ENCODE measurements at places on chromosomes 5 and 9.

DNA sequence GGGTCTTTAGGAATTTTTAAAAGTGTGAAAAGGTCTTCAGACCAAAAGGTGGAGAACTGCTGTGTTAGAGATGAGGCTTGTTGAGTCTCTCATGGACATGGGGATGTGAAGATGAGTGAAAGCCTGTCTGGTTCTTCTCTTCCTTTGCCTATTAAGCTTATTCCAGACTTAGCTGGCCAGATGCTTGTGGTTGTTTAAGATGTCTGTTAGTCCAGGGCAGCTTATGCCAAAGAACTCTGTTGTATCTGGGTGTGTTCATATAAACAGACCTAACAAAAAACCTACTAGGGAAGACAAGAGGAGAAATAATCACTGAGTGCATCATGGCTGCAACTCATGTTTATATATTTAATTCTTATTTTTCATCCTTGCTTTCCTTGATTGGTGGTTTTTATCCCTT lies 57.5 kb upstream of the NCS1 start:
- no peak overlapping the region for H3K4me3 ChIP-seq
- peaks cover 11% of the 10 kb centered on the region for H3K4me1 ChIP-seq
- no peak for DNase-seq
- H3K36me3 ChIP-seq: peaks cover 38% of the 10 kb centered on the region

DNA sequence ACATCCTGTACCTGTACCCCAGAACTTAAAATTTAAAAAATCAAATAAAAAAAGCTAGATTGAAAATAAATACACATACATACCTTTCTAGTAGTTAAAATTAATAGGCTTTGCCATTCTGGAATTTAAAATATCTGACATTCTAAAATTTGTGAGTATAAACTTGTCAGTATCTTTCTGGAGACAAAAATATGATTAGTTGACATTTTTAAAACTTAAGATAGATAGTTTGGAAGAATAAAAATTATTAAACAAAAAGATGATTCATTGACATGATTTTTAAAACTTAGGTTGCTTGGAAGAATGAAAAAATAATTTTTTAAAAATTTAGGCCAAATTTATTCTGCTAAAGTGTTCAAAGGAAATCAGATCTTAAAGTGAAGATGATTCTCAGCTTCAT lies 43.1 kb downstream of the ISOC1 start:
- no peaks in the 10 kb centered on the region for H3K4me1 ChIP-seq
- no peaks in the 10 kb centered on the region for H3K27me3 ChIP-seq
- no peak for DNase-seq
- no peaks in the 10 kb centered on the region for H3K36me3 ChIP-seq
- H3K4me3 ChIP-seq: no peak overlapping the region

DNA sequence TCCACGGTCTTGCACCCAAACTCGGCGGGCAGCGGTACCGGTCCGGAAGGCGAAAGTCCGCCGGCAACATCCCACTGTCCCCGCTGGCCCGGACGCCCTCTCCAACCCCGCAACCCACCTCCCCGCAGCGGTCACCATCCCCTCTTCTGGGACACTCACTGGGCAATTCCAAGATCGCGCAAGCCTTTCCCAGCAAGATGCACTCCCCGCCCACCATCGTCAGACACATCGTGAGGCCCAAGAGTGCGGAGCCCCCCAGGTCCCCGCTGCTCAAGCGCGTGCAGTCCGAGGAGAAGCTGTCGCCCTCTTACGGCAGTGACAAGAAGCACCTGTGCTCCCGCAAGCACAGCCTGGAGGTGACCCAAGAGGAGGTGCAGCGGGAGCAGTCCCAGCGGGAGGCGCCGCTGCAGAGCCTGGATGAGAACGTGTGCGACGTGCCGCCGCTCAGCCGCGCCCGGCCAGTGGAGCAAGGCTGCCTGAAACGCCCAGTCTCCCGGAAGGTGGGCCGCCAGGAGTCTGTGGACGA lies 33.3 kb downstream of the CD180 start:
- peak overlapping the region; percentile 51 for H3K27ac ChIP-seq
- DNase-seq: no peak
- no peaks in the 10 kb centered on the region for H3K27me3 ChIP-seq
- no peaks in the 10 kb centered on the region for H3K36me3 ChIP-seq
- peaks cover 89% of the 10 kb centered on the region for H3K4me1 ChIP-seq
- no peak overlapping the region for H3K4me3 ChIP-seq

DNA sequence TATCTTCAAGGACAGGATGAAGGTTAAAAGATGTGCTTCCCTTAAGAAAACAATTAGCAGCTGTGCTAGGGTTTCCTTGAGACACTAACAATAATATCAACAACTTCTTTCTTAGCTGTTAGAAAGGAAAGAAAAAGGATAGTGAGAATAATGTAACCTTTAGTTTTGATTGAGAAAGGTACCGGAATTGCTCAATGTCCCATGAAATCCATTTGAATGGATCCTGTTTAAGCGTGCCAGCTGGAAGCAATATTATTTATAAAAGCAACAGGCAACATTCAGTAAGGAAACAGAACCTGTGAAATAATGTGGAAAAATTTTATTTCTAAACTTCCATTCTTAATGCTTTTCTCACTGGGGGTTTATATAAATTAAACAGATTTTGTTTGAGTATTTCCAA lies 120.9 kb downstream of the CCDC192 start:
- H3K27me3 ChIP-seq: peaks cover 15% of the 10 kb centered on the region
- H3K4me1 ChIP-seq: no peaks in the 10 kb centered on the region
- DNase-seq: no peak
- no peak overlapping the region for H3K27ac ChIP-seq
- no peak overlapping the region for H3K4me3 ChIP-seq
- H3K36me3 ChIP-seq: no peaks in the 10 kb centered on the region

DNA sequence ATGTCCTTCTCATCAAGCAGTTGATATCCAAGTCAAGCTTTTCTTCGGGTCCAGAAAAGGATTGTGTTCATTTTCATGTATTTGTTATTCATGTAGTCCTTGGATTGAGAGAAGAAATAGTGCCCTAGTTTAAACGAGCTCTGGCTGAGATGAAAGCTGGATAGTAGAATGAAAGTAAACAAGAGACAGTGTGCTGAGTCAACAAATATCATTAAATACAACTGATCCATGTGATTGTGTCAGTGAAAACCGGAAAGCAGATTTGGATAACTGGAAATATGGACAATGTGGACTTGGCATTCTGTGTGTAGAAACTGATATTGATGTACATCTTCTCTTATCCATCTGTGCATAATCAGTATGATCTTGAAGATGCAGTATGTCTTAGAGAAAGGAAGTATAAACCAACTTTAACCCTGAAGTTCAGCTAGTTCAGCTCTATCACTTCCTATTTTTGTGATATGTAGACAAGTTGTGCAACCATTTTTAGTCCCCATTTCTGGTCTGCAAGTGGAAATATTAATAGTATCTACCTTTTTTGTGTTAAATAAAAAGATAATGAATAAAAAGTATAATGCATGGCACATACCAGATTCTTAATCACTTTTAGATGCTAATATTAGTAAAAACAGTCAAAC lies 4.4 kb downstream of the MUSK start:
- no peaks in the 10 kb centered on the region for H3K36me3 ChIP-seq
- peaks cover 5% of the 10 kb centered on the region for H3K27me3 ChIP-seq
- H3K4me1 ChIP-seq: no peaks in the 10 kb centered on the region
- no peak overlapping the region for H3K27ac ChIP-seq
- DNase-seq: no peak
- no peak overlapping the region for H3K4me3 ChIP-seq

DNA sequence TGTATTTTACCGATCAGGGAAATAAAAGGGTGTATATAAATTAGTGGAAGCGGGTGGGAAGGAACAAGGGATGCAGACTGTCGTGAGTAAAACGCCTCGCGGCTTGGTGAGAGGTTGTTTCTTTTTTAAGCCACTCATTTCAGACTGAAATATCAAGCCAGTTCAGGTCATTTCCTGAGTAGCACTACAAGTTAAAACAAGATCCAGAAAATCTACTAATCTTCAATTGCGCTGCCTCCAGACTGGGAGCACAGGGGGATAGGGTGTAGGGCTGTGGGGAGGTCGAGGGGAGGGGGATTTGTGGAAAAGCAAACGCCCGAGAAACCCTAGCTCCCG lies 140.8 kb downstream of the TSSK1B start:
- peaks cover 17% of the 10 kb centered on the region for H3K27me3 ChIP-seq

GRCh38 chr5:140988100-140988499 lies 21.8 kb downstream of the PCDHAC2 start:
- H3K4me3 ChIP-seq: no peak overlapping the region
- H3K27me3 ChIP-seq: peaks cover 14% of the 10 kb centered on the region
- H3K27ac ChIP-seq: no peak overlapping the region
- no peaks in the 10 kb centered on the region for H3K4me1 ChIP-seq
- no peaks in the 10 kb centered on the region for H3K36me3 ChIP-seq
- DNase-seq: no peak

DNA sequence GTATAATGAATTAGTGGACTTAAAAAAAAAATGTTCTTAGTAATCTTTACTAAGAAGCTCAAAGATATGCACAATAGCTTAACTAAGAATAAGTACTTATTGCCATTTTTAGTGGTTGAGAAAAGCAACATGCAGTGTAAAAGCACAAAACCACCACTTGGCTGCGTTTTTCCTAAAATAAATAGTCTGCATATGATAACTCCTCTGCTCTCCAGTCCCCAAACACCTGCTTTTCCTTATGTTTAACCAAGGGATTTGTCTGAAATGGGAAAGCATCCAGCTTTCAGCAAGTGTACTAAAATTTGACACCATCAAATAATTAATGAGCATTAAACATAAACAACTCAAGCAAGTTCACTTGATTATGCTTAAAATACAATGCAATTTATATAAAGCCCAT lies 41.4 kb downstream of the PSIP1 start:
- H3K36me3 ChIP-seq: peaks cover 3% of the 10 kb centered on the region
- DNase-seq: no peak
- H3K4me1 ChIP-seq: peaks cover 3% of the 10 kb centered on the region
- no peak overlapping the region for H3K4me3 ChIP-seq

DNA sequence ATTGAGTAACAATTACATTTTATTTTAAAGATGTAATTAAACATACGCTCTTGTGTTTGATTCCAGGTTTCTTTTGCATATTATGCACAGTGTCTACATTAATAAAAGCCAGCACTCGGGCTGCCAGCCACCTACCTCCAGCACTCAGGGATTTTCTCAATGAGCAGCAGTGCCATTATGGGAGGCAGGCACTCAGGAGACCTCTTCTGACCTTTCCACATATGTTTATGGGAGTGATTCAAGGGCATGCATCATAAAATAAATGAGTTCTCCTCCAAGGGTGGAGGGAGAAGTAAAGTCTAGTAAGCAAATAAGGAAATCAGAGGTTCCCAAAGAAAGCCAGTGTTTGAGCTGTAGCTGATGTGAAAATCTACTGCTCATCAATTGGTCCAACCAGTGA lies 119.8 kb upstream of the IRX2 start:
- no peaks in the 10 kb centered on the region for H3K4me1 ChIP-seq
- H3K27ac ChIP-seq: no peak overlapping the region
- no peak for DNase-seq
- no peaks in the 10 kb centered on the region for H3K36me3 ChIP-seq
- peaks cover 4% of the 10 kb centered on the region for H3K27me3 ChIP-seq

DNA sequence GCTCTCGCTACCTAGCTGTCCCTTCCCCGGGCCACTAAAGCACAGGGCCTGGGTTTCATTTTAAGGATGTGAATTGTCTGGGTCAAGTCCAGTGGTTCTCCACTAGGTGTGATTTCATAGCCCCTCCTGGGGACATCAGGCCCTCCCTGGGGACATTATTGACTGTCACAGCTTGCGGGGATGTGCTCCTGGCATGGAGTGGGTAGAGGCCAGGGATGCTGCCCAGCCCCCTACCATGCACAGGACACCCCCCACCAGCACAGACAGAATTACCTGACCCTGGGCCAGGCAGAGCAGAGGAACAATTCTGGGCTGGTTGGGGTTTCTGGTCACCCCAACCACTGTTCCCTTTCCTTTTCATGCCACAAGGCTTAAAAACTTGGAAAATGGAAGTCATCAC lies 4.1 kb downstream of the FAM78A start:
- peak overlapping the region; percentile 98 for H3K27ac ChIP-seq
- H3K36me3 ChIP-seq: peaks cover 31% of the 10 kb centered on the region
- H3K27me3 ChIP-seq: no peaks in the 10 kb centered on the region

- no peaks in the 10 kb centered on the region for H3K27me3 ChIP-seq
- no peak for DNase-seq
- H3K27ac ChIP-seq: no peak overlapping the region
- peaks cover 57% of the 10 kb centered on the region for H3K4me1 ChIP-seq
- H3K4me3 ChIP-seq: no peak overlapping the region
These were observed 12.7 kb downstream of the LPCAT1 start for GRCh38 chr5:1511048-1511447.

DNA sequence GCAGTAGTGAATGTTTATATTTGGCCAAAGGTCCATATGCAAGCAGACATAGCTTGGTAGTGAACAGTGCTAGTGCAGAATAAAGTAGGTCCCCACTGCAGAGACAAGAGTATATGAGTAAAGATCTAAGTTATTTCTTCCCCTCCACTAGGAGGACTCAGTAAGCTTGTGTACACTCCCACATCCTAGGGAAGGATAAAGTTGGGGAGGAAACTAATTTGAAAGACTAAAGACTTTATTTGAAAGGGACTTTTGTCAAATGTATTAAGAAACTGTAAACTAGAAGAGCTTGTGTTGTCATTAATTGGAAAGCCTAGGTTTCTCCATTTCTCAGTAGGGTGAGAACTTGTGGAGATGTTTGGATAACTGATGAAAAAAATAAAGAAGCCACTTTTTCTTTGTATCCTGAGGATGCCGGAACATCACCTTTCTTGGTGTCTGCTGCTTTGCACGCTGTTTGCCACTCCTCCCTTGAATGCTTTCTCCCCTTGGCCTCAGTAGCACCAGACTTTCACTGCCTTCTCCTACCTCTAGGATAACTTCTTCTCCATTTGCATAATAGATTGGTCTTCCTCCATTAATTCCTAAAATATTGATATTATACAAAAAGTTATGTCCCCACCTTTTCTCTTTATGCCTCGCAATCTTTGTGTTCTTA lies 329.0 kb downstream of the PARP8 start:
- no peak overlapping the region for H3K4me3 ChIP-seq
- H3K27ac ChIP-seq: no peak overlapping the region
- H3K4me1 ChIP-seq: no peaks in the 10 kb centered on the region
- peaks cover 7% of the 10 kb centered on the region for H3K27me3 ChIP-seq

DNA sequence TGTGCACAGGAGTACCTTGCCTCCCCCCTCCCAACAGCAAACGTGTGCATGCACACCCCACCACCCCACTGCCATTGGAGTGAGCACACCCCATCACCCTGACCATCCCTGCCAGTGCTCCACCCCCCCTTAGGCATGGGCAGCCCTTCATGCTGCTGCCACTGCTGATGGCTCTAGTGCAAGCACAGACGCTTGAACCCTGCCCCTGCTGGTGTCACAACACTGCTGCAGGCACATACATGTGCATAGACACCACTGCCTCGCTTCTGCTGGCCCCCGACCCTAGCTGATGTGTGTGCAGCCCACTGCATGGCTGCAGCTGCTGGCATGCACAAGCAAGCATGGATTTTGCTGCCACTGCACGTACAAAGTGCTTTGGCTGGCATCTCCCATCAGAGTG lies 16.0 kb upstream of the RGS7BP start:
- H3K4me3 ChIP-seq: no peak overlapping the region
- H3K4me1 ChIP-seq: peaks cover 2% of the 10 kb centered on the region
- peaks cover 7% of the 10 kb centered on the region for H3K27me3 ChIP-seq

- no peak overlapping the region for H3K27ac ChIP-seq
- no peaks in the 10 kb centered on the region for H3K27me3 ChIP-seq
- H3K36me3 ChIP-seq: no peaks in the 10 kb centered on the region
- no peaks in the 10 kb centered on the region for H3K4me1 ChIP-seq
These were observed 9.4 kb upstream of the SPATA31D1 start for GRCh38 chr9:81979196-81979595.

GRCh38 chr9:20391208-20391607 lies 231.1 kb downstream of the MLLT3 start:
- no peak overlapping the region for H3K4me3 ChIP-seq
- H3K27me3 ChIP-seq: no peaks in the 10 kb centered on the region
- peak overlapping the region; percentile 16 for H3K27ac ChIP-seq
- H3K4me1 ChIP-seq: peaks cover 36% of the 10 kb centered on the region
